ENCODE measurements at places on chromosomes 2 and 18.

GRCh38 chr2:137748533-137748932 is 215.7 kb upstream of the HNMT start:
- no peak for DNase-seq

- peak; percentile 37 for DNase-seq
Measured at GRCh38 chr2:213232649-213233437, 51.4 kb upstream of the SPAG16 start.

DNA sequence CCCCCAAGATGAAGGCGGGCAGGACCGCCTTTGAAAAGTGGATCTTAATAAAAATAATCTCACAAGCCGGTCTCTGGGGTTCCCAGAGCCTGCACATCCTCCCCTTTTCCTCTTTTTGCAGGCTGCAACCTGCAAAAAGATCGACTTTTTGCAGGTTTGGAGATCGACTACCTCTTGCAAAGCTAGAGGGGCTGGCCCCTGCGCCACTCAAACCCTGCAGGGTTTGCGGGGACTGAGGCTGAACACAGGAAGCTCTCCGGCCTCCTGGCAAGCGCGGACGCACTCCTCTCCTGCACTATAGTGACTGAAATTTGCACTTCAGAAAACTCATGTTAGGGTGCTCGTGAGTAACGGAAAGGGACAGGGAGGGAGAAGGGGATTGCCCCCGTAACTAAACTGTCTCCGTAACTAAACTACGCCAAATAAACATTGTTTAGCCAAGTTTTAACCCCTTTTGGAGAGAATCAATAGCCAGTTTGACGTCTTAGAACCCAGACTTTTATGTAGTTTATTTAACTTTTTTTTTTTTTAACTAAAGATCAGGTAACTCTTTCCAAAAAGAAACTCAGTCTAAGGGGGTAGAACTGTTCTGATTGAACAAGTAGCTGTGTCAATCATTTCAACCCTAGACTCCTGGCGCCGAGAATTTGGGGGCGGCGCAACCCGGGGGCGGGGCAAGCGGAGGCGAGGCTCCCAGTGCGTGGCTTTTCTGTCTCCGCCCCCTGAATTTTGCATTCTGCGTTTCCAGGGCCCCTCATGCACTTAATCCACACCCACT is 2.5 kb downstream of the IGFBP5 start:
- DNase-seq = peak; percentile 45

DNA sequence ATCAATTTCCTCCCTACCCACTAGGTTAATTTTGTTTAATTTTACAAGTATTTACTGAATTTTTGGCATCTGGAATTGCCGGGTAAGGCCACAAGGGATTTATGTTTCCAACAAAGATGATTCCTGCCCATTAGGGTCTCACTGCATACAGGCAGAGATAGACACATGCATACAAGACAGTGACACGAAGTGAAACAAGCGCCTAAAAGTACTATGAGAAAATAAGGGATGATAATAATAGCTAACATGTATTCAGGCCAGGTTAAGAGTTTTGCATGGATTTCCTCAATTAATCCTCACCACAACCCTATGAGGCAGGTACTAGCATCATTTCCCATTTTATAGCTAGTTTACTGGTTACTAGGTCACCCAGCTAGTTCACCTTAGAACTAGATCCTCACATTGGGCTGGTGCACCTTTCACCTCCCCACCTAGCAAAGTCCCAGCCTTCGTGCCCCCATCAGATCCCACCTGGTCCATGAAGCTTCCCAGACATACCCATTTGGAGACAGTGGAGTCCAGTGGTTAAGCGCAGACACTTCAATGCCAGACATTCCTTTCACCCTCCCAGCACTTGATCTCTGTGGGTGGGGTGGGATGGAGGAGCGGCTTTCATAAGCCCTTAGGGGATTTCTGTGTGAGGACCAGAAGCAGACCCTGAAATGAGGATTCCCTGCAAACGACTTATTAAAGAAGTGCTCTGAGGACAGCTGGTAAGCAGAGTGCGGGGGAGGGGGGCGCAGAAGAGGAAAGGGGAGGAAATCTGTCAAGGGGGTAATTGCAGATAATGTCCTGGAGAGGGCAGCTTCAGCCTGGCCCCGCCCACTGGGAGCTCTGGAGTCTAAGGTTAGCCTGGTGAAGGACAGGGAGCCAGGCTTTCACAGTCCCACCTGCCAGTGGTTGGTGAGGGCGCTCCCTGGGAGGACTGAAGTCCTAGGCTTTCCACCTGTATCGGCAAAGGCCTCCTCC is 5.8 kb upstream of the DGUOK start:
- DNase-seq = no peak

- DNase-seq = no peak
Measured at GRCh38 chr2:59680863-59681262, 872.6 kb downstream of the BCL11A start.

Data from AG10803 (cell line).